Thoracic aorta endothelial cell (primary cell): ENCODE measurements at places on chromosomes 3 and 15. TPM values are rescaled to one million over a fixed set of nuclear protein-coding genes. Genes with fewer than 3 reads are reported as not detected.

The FOXB1 gene
- total RNA-seq = not detected in 2 replicates

The TPRG1 gene
- 0.13 TPM in 1 of 2 replicates, not detected in the other for total RNA-seq

The SPINK8 gene
- total RNA-seq = not detected in 2 replicates

The ALG1L2 gene
- 0.27 TPM in 1 of 2 replicates, not detected in the other for total RNA-seq

The DTX3L gene
- 23.7 and 29.9 TPM in 2 replicates for total RNA-seq

The PIGBOS1 gene
- 10.0 and 11.8 TPM in 2 replicates for total RNA-seq

The CACNA2D3 gene
- total RNA-seq = under 0.01 TPM in 1 of 2 replicates, not detected in the other

The TUSC7 gene
- total RNA-seq = not detected in 2 replicates

The EXD1 gene
- total RNA-seq = not detected in 2 replicates

The SLC28A1 gene
- total RNA-seq = not detected in 2 replicates

The ACTRT3 gene
- total RNA-seq = 5.3 and 5.6 TPM in 2 replicates

The CMTM8 gene
- total RNA-seq = 2.3 and 5.6 TPM in 2 replicates

The PLA2G4F gene
- total RNA-seq = not detected in 2 replicates

The TMCO5A gene
- total RNA-seq = not detected in 2 replicates

The BRK1 gene
- 108 and 110 TPM in 2 replicates for total RNA-seq

The IQCH gene
- 2.4 and 2.9 TPM in 2 replicates for total RNA-seq

The KCNH8 gene
- under 0.01 TPM in 1 of 2 replicates, not detected in the other for total RNA-seq

The DISP2 gene
- 0.14 and 0.27 TPM in 2 replicates for total RNA-seq

The REC114 gene
- not detected in 2 replicates for total RNA-seq

The NR2E3 gene
- 0.22 and 0.27 TPM in 2 replicates for total RNA-seq

The XRN1 gene
- total RNA-seq = 68.5 and 77.1 TPM in 2 replicates

The HESX1 gene
- 0.40 and 0.43 TPM in 2 replicates for total RNA-seq

The TMEM212 gene
- not detected in 2 replicates for total RNA-seq

The IMPG2 gene
- 0.50 and 0.53 TPM in 2 replicates for total RNA-seq

The HIGD2B gene
- total RNA-seq = not detected in 2 replicates

The SLC28A2 gene
- total RNA-seq = not detected in 2 replicates

The EFHB gene
- total RNA-seq = 0.27 TPM in 1 of 2 replicates, not detected in the other

The INSYN1 gene
- total RNA-seq = 0.13 and 0.14 TPM in 2 replicates

The GPR171 gene
- total RNA-seq = not detected in 2 replicates

The LMAN1L gene
- total RNA-seq = under 0.01 and 0.07 TPM in 2 replicates

The RTP4 gene
- 0.22 TPM in 1 of 2 replicates, not detected in the other for total RNA-seq

The SLC30A4 gene
- 6.8 and 8.5 TPM in 2 replicates for total RNA-seq
